ENCODE measurements at places on chromosomes 13 and 19.

DNA sequence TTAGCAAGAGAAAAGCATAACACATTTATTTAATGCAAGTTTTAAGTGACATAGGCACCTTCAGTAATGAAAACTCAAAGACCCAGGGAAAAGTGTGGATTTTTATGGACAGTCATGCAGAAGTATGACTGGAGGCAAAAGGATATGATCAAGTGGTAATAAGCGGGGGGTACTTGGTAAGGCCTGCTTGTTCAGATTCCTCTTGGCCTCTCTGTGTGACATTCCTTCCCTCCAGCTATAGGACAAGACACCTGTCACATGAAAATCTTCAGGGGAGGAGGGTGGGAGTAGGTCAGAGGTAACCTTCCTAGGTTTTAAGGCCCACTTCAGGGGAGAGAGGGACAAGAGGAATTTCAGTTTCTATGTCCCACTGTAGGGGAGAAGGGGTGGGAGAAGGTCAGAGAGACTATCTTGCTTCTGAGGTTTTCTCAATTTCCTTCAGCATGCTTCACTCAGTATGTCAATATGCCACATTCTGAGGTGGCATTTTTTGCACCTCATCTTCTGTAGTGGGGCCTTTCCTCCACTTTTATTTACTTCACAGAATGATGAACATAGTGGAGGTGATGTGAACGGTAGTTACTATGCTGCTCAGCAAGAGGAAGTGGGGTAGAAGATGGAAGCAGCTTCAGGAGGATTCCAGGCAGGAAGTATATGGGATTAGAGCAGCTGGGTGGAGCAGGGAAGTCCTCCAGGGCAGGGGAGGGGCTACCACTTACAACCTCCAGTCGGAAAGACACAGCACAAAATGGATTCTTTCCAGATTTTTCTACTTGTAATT lies 73.2 kb upstream of the RFC3 start:
- no peak for DNase-seq

DNA sequence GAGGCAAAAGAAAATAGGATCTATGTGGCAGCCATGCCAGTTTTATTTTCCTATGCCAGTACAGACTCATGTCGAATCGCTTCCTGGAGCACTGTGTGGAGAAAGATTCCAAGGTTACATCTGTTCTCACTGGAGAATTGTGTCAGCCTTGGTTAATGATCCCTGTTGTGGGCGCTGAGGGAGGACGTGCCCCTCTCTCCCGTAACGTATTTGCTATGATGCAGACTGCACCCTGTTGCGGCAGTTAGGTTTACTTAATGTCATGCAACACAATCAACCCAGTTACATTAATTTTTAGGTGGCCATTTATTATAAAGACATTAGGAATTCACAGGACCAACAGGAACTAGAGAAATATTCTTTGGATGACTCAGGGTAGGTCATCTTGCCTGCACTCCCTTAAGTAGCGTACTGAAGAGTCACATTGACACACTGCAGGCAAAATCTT lies 892.9 kb downstream of the EFNB2 start:
- DNase-seq: no peak

- no peak for DNase-seq
These were observed 50.0 kb downstream of the MZT1 start for GRCh38 chr13:72677431-72677830.

DNA sequence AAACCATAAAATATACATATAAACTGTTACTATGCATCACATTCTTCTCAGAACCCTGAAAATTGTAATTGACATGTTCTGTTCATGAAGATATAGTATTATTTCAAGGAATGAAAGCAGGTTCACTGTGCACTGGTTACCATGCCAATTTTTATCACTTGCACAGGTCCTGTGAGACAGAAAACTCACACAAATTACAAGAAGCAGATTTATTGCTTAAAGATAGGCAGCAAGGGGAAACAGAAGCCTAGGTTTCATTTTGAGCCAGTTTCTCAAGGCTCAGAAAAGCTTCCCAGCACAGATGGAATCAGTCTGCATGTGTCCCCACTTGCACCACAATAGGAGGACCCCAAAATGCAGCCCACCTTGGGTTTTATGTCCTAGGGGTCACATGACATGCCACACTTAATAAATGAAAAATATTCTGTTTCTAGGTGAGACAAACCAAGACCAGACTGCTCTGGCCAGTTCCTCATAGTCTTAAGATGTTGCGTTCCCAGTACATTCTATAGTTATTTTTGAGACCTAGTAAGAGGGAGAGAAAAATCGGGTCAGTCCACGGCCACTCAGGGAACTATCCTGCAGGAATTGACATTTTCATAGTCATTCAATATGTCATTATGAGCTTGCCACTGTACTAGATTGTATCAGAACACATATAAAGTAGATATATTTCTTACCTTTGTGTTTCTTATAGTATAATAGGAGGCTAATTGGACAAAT lies 459.1 kb upstream of the ATXN8OS start:
- DNase-seq: no peak

- no peak for DNase-seq
These were observed 340.0 kb upstream of the SLITRK5 start for GRCh38 chr13:87331178-87331577.

- DNase-seq: no peak
These were observed 171.5 kb downstream of the OLFM4 start for GRCh38 chr13:53200075-53200474.

GRCh38 chr13:24931450-24932251 lies 164.3 kb upstream of the PABPC3 start:
- DNase-seq: no peak

DNA sequence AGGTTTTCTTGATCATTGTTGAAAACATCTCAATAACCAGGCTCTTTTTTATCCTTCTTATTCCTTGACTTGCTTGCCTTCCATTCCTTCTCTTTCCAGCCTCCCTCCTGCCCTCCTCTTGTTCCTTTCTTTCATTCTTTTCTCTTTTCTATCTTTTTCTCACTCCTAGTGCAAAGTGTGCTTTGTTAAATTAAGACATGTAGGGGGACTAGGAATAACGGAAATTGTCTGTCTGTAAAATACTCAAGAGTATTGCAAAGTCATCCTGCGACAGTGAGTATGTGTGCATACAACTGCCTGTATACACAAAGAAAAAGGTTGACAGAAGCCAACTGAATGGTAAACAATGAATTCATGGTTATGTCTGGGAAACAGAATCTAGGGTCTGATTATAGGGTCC lies 70.1 kb downstream of the LRRC63 start:
- no peak for DNase-seq

- DNase-seq: no peak
These were observed 34.2 kb downstream of the GJA3 start for GRCh38 chr13:20126541-20127261.

DNA sequence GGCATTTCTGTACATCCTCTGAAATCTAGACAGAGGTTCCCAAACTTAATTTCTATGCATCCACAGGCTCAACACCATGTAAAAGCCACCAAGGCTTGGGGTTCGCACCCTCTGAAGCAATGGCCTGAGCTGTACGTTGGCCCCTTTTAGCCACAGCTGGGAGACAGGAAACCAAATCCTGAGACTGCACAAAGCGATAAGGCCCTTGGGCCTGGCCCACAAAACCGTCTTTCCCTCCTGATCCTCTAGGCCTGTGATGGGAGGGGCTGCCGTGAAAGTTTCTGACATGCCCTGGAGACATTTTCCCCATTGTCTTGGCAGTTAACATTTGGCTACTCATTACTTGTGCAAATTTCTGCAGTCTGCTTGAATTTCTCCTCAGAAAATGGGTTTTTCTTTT lies 766.4 kb downstream of the GPC5 start:
- DNase-seq: no peak

DNA sequence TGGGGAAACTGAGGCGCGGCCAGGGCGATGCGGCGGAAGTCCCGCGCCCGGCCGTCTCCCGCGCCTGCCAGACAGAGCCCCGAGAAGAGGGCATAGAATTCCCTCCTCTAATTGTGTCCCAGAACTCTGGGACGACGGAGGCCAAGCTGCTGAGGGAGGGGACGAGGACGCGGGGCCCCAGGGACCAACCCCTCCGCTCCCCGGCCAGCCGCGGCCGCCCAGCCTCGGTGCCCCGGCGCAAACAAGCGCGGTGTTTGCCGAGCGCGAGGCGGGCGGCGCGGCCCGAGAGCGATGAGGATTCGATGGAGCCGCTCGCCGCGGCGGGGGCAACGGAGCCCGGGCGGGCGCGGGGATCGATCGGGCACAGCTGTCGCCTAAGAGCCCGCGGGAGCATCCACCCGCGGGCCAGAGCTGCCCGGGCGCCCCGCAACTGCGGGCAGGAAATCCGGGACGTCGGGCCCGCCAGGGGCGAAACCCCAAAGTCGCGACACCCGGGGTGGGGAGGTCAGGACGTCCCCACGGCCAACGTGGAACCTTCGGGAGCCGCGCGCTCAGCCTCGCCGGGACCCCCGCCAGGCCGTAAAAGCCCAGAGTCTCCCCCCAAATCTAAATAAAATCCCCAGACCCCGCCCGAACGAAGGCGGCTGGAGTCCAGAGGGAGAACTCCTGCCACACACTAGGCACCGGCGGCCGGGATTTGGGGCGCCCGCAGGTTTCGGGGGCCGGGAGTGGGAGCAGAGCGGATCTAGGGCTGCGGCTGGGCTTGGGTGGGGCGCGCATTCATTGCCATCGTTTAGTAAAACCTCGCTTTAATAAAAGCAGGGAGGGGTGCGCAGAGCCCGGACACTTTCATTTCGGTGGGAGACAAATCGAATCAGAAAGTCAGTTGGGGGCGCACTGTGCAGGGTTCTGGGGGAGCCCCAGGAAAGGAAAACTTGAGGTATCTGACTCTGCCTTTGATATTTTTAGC lies 3.6 kb upstream of the ONECUT3 start:
- no peak for DNase-seq

DNA sequence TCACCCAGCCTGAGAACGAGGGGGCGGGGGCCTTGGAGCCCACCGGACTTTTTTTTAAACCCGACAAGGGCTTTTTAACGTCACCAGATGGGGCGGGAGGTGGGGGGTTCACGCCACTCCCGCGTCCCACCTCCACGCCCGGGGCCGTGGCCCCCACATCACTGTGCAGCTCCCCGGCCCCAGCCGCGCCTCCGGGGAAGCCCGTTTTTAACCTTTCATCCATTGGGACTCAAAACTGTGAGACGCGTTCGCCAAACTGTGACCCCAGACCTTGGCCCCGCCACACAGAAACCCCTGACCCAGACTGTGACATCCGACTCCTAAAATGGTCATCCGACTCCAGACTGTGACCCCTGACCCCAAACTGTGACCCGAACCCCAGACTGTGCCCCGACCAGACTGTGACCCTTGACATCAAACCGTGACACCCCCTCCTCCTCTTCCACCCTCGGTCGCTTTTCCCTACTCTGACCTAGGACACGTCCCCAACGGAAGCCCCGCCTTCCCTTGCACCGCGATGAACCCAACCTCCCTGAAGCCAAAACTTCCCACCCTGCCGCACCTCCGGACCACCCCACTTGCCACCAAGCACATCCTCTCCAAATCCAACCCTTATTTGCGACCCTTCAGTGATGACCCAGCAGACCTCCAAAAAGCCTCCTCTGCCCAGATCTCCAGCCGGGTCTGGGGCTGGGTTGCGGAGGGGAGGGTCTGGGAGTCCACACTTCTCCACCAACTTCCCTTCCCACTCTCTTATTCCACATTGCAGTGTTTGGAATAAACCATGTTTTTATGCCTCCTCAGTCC lies 1.5 kb upstream of the GRWD1 start:
- no peak for DNase-seq

GRCh38 chr13:106530171-106530851 lies 5.2 kb downstream of the EFNB2 start:
- no peak for DNase-seq

GRCh38 chr13:36275190-36276002 lies 22.2 kb downstream of the CCDC169 start:
- DNase-seq: no peak

DNA sequence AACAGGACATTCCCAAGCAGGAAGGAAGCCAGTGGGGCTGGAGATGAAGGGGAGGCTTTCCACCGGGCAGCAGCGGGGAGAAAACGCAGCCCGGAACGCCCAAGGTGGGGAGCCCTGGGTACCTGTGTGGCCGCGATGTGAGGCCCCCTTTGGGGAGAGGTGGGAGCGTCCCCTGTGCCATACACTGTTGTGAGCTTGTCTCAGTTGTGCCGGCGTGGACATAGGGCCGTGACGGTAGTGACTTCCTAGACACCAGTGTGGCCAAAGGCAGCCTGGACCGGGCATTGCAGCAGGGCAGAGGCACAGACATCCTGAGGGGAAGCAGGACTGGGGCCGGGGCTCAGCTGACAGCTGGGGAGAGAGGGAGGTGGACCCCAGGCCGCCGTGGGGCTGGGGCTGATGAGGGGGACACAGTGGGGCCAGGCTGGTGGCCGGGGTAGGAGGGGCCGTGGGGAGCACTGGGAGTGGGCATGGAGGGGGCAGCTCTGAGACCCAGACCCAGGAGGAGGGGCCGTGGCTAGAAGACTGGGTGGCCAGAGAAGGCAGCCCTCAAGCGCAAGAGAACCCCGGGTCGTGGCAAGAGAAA lies 38.5 kb upstream of the TFDP1 start:
- DNase-seq: no peak

DNA sequence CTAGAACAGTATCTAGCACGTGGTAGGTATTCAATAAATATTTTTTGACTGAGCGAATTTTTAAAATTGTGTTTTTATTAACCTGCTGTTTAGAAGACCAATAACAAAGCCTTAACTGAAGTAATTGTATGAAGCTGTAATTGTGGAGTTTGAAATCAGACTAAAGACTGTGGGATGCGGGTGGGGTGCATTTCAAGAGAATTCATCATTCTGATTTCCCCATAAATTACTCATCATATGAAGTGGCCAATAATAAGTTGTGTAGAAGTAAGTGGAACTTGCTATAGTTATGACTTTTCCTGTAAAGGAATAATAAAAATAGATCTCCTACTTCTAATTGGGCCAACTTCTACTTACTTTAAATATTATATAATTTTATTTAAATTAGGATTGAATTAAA lies 449.3 kb downstream of the PCDH9 start:
- DNase-seq: no peak

GRCh38 chr13:85694992-85695391 lies 104.2 kb downstream of the SLITRK6 start:
- DNase-seq: no peak

GRCh38 chr19:5627395-5627904 lies 4.6 kb downstream of the SAFB start:
- DNase-seq: no peak

- no peak for DNase-seq
These were observed at the start of gene CDX2 for GRCh38 chr13:27969082-27969865. CDX2 (minus strand) TSS chr13:27969315; CDS start chr13:27969006, 309 bp downstream.

GRCh38 chr19:47032171-47032811 lies 12.7 kb downstream of the NPAS1 start:
- peak; percentile 42 for DNase-seq

- no peak for DNase-seq
These were observed 2.7 kb downstream of the PSG8 start for GRCh38 chr19:42762789-42763188.

GRCh38 chr13:75285310-75285709 lies 196.7 kb downstream of the TBC1D4 start:
- DNase-seq: no peak

GRCh38 chr19:18596752-18597157 lies 8.2 kb downstream of the REX1BD start:
- DNase-seq: no peak

- DNase-seq: no peak
These were observed 10.5 kb downstream of the PMIS2 start for GRCh38 chr19:35596366-35596999.
